ENCODE measurements at places on chromosomes 12 and 14. TPM values are rescaled to one million over a fixed set of nuclear protein-coding genes. Genes with fewer than 3 reads are reported as not detected.

DNA sequence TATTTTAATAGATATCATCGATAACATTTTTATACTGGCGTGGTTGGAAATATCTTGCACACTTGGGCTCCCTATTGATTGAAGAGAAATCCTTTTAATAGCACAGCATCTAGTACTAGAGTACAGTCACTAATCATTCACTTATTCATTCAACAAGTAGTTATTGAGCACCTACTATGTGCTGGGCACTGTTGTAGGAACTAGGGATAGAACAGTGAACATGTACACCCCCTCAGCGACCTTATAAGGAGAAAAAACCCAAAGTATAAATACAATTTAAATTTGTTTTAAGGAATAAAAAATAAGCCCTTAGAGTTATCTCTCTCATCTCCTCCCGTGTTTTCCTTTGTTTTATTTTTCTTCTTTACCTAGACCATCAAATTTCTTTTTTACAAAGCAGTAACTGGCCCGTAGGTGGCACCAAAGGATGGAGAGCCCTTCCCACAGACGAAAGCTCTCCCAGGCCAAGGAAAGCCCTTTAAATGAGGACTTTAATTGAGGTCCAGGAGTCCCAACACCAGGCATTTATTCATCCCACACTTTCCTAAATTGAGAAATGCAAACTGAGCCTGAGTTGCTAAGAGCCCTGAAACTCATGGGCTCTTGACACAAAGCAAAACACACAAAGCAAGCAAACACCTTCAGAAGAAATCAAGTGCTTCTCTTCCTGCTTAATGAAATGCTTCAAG lies 29.0 kb downstream of the PEBP1 start:
- peak; percentile 65 for DNase-seq

The NEUROD4 gene
- total RNA-seq: not detected

The AGAP2 gene
- total RNA-seq: 0.23 TPM

- peak; percentile 88 for DNase-seq
Observed at GRCh38 chr12:58920102-58920960, at the start of gene LRIG3. TSS of gene LRIG3 (minus strand) at chr12:58920504. CDS start at chr12:58920235, 269 bp downstream.

GRCh38 chr14:32710731-32711680 lies 227.7 kb upstream of the NPAS3 start:
- peak; percentile 73 for DNase-seq

The LMNTD1 gene
- total RNA-seq: not detected

DNA sequence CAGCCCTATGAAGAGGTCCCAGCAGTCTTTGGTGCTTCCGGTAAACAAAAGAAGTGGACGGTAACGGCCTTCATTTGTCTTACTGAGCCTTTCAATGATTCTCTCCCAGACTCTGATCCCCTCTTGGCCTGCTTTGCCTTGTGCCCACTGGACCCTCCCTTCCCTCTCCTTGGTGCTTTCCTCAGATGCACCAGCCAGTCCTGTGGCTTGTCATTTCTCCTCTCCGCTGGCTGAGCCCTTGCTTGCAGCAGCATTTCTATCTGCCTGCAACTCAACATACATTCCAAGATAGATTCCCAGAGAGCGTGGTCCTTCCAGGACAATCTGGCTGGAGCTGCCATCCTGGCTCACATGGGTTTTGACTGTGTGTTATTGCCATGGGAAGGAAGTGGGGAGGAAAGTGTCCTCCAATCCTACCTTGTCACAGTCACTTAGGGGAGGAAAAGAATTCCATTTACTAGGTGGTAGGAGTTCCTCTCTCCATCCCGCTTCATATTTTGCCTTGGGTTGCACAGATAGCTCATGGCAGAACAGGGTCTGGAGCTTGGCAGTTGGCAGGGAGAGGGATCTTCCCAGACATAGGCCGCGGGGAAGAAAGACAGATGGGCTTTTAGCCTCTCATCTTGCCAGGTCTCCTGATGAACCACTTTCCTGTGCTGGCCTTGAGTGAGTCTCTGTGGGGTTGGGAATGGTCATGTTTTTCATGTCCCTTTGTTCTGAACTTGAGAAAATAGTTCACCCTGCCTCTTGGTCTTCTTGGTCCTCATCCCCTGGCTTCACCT lies 92.8 kb upstream of the KCNA1 start:
- DNase-seq: no peak

The GNB3 gene
- 1.8 TPM for total RNA-seq

The C12orf42 gene
- not detected for total RNA-seq

GRCh38 chr12:85784096-85784720 lies 52.0 kb downstream of the RASSF9 start:
- peak; percentile 75 for DNase-seq

GRCh38 chr12:69252033-69252432 lies 12.7 kb downstream of the CPSF6 start:
- DNase-seq: no peak

The COX8C gene
- not detected for total RNA-seq

DNA sequence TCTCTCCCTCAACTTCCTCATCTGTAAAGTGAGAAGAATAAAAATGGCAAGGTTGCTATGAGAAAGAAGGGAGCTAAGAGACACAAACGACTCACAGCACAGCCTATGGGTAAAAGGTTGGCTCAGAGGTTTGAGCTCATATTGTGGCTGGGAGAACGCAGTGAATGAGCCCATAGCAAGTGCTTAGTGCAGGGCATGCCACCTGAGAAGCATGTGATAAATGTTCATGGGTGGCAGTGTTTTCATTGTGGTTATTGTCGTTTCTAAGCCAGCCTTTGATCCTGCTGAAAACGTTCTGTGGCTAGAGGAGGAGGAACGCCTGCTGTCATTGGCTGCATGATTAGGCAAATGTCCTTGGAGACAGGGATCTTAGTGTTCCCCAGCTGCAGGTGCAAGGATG lies 150.4 kb downstream of the KSR2 start:
- DNase-seq: peak; percentile 10

GRCh38 chr12:50213439-50213838 lies 46.3 kb upstream of the CERS5 start:
- peak; percentile 58 for DNase-seq

DNA sequence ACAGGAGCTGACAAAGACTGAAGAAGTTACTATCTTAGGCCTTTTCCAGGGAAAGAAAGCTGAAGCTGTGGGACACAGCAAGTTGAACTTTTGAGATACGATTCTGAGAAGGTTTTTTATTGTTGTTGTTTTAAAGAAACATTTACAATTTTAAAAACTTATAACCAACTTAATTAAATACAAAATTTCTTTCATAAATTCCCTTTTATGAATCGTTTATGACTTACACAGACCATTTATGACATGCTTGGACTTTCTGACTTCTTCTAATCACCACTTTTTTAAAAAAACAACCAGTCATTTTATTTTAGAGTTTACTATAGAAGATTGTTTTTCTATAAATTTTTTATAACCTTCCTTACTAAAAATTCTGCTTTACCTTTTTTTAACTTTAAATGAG lies 68.7 kb downstream of the DHRS2 start:
- DNase-seq: peak; percentile 25

- DNase-seq: no peak
Observed at GRCh38 chr12:51944608-51945233, 6.8 kb upstream of the ACVR1B start.

The SDR9C7 gene
- total RNA-seq: not detected

DNA sequence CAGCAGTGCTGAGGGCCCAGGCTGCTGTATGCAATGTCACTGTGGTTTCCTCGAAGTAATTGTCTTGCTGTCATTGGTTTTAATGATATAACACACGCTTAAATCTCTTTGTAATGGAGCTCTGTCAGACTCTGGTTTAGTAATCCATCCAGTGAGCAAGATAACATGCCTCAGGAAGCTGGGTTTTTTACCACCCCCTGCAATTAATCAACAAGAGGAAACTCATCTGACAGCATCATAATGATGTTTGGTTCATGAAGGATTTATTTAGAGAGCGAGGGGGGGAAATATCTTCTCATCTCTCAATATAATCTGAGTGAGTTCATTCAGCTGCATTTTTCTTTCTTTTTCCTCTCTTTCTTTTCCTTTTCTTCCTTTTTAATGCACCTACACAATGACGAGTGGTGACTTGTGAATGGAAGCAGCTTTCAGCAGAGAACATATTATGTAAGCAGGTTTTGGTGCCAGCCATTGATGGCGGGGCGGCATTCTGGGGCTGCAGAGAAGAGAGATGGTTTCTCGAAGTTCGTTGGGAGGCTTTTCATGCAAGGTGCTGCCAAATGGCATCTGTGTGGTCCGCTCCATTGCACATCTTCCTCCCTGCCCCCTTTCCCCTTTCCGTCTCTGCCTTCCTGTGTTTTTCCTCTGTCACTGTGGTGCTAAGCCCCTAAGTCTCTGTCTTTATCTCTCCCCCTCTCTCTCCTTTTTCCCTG lies 6.7 kb downstream of the RPH3A start:
- no peak for DNase-seq

The FAM186B gene
- 1.1 TPM for total RNA-seq

DNA sequence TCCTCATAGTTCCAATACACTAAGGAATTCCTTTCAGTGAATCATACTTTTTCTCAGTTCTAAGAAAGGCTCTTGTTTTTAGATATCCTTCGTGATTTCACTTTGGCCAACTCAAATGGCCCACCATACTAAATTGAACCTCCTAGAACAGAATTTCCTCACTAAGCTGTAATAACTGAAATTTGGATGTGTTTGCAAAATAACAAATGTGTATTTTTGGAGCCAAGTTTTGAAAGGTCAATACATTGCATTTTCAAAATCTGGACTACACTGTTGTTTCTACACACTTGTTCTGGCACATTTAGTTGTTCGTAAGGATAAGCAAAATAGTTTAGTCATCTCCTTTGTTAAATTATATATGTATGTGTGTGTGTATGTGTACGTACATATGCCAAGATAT lies 439.0 kb upstream of the STXBP6 start:
- DNase-seq: no peak

DNA sequence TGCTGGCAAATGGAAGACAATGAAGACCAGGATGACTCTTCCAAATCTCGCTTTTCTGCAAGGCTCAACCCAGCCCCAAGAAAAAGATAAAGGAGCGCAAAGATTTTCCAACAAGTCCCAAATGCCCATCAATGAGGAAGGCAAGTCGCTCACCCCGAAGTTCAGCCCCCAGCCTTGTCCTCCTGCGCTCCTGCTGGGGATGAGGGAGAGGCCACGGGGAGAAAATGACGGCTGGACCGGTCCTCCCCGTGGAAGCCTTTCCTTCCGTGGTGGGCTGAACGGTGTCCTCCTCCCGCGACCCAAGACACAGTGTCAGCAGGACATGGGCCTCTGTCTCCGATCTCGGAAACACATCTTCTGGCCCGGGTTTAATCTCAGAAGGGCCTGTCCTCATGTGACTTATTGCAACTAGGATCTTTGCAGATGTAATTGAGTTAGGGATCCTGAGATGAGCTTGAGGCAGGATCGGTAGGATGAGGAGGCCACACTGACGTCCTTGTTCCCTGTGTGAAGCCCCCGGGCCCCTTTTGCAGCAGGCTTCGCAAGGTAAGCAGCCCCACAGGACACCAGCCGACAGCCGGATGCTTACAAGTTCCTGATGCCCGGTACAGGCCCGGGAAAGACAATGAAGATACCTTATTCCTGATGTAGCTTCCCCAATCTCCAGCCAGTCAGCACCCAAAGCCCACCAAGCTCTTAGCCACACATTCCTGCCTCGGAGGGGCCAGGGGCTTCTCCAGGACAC lies 64.2 kb downstream of the GALNT9 start:
- no peak for DNase-seq

The MGP gene
- 2.1 TPM for total RNA-seq

GRCh38 chr12:6387541-6387940 lies 3.6 kb downstream of the LTBR start:
- DNase-seq: no peak

DNA sequence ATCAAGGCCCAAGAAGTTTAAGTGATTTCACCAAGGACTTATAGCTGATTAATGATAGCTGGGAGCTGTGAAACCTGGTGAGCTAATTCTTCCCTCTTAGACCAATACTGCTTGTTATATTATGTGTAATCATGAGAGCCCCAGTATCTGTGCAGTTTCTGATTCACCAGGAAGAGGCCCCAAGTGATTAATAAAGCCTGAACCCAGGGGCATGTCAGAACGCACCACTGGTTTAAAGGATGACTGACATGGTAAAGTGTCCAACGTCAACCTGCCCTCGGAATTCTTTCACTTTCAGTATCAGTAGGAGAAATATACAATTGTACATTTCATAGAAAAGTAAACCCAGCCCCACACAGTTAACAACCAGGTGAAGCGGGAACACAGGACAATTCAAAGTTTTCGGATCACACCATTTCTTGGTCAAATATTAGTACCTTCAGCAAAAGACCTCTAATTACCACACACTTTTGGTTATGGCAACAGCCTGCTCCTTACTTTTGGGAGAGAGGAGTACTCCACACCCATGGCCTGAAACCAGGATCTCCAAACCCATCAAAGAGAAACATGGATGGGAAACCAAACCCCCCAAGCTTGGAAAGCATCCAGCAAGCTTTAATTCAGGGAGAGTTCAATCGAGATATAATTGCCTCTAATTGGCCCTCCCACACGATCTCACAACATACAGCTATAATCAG lies 28.5 kb downstream of the TMCC3 start:
- DNase-seq: peak; percentile 84

DNA sequence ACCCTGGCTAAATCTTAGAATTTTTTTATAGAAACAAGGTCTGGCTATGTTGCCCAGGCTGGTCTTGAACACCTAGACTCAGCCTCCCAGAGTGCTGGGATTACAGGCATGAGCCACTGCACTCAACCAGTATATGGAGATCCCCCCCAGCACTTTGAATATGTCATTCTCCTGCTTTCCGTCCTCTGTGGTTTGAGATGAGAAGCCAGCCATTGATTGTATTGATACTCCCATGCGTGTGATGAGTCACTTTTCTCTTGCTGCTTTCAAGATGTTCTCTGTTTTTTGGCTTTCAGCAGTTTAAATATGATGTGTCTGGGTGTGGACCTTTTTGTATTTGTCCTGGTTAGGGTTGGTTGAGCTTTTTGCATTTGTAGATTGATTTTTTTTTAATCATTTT lies 75.2 kb upstream of the DNM1L start:
- DNase-seq: peak; percentile 1

GRCh38 chr12:93803424-93803807 lies 126.2 kb downstream of the CRADD start:
- DNase-seq: no peak

GRCh38 chr14:87014856-87015255 lies 978.1 kb downstream of the GALC start:
- DNase-seq: no peak

The KRT83 gene
- total RNA-seq: 0.33 TPM

DNA sequence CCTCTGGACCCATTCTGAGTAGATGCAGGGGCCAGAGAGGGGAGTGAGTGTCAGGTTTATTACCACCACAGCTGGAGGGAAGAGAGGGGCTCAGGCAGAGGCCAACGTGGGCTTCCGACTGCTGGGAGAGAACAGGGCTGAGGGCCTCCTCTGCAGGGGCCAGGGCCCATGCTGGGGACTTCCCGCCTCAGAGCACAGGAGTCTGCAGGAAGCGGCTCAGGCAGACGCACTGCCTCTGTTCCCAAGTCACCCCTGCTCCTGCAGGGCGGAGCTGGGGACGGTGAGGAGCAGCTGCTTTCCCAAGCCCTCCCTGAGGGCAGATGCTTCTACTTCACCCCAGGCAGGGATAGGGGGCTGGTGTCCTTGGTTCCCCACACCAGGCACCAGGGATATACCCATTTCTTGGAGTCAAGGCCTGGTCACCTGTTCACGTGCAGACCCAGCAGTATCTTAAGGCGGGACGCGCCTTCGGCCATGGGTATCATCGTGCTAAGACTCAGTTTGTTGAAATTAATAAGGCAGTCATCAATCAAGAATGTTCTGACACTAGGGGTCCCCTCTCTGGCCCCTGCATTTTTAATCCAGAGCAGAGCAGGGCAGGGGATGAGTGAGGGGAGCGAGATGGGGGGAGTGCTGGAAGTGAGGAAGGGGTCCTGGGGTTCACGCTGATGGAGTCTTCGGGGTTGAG lies 100.0 kb downstream of the PIWIL1 start:
- no peak for DNase-seq
